Stimulated activated naive CD8-positive, alpha-beta T cell treated with anti-CD3 and anti-CD28 coated beads, Interleukin-15, amount 100 ng/mL, for 72 hours (primary cell): ENCODE measurements at places on chromosomes 6 and 20.

DNA sequence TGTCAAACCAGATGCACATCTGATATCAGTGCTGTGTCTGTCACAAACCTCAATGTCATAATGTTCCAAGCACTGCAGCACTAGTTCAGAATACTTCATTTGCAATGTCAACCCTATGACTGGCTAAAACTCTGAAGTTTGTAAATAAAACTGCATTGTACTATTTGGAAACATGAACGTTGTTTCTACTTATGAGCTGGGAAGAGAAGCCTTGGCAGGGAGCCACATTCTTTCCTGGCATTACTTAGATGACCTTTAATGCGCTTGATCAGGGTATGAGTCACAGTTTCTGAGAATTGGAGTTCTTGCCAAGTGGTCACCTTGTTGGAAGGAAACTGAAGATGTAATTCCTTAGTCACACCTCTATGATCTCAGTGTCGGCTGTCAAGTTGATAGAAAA lies 664.8 kb upstream of the MMS22L start:
- DNase-seq = no peak

DNA sequence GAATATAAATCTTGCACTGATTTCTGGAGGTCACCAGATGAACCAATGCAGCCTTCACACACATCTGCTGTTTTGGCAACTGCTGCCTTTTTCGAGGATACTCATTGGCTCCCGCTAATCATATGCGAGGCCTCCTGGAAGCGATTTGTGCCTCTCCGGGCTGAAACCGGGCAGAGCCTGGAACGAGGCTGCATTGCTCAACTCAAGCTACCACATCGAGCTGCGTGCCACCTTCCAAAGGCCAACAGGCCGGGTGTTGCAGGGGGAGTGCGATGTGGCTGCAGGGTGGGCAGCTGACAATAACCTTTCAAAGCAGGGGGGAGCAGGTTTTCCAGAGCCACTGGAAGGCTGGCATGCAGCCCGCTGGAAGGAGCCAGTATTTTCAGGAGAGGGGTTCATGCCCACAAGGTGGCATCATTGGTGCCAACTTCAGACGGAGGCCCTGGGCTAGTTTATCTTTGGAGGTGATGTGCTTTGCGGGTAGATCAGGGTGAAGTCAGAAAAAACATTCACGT lies 122.6 kb upstream of the IFNGR1 start:
- peak; percentile 22 for DNase-seq

GRCh38 chr6:159184559-159184958 lies 15.4 kb downstream of the FNDC1 start:
- no peak for DNase-seq

GRCh38 chr20:10659651-10660601 lies 13.9 kb downstream of the JAG1 start:
- DNase-seq = no peak

GRCh38 chr6:156434795-156435190 lies 342.4 kb upstream of the ARID1B start:
- DNase-seq = no peak

GRCh38 chr6:152100183-152100618 lies 292.7 kb downstream of the ESR1 start:
- no peak for DNase-seq
